ENCODE measurements at places on chromosomes 1 and 21.

DNA sequence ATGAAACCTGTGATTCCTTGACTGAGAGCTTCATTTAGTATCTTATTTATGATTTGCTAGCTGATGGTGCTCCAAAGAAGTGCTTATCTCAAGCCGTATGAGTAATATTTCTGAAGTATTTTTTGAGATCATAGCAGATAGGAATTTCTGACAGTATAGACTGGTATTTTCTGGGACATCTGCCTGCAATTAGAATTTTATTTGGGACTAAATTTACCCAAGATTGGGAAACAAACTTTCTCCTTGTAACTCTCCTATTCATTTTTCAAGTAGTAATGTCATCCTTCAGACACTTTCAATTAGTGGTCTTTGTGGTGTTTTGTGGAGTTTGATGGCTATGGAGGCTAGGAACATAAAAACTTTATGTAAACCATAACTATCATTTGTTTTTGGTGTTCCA is 597.2 kb upstream of the ZP4 start:
- peak; percentile 49 for DNase-seq

DNA sequence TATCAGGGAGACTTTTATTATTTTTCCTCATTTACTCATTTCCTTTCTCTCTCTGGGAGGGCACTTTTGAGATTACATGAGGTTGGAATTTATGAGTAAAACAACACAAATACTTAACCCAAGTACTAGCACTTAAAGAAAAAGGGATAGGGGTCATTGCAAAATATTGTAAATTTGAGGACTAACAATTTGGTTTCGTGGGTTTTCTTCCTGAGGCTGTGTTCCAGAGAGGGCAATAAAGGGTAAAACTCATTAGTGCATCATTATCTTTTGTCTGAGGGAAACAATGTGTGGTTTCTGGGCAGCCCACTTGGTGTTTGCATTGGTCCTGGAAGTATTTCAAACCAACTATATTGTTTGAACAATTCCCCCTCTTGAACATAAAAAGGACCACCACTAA is 96.5 kb downstream of the GREM2 start:
- peak; percentile 43 for DNase-seq

- DNase-seq = no peak
These were observed 83.6 kb downstream of the JAK1 start for GRCh38 chr1:64882574-64883255.

DNA sequence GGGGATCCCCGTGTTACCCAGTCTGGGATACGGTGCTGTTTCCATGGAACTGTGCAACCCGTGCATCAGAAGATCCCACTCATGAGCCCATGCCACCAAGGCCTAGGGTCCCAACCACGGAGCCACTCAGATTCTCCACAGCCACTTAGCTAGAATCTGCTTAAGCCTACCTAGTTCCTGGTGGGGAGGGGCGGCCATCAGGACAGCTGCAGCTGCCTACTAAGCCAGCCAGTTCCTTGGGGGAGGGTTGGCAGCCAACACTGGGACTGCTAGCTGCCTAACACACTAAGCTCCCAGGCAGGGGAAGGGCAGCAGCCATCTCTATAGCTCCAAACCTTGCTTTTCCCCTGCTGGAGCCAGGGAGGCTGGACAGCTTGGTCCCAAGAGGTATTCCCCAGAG is 549.2 kb upstream of the BRINP3 start:
- no peak for DNase-seq

DNA sequence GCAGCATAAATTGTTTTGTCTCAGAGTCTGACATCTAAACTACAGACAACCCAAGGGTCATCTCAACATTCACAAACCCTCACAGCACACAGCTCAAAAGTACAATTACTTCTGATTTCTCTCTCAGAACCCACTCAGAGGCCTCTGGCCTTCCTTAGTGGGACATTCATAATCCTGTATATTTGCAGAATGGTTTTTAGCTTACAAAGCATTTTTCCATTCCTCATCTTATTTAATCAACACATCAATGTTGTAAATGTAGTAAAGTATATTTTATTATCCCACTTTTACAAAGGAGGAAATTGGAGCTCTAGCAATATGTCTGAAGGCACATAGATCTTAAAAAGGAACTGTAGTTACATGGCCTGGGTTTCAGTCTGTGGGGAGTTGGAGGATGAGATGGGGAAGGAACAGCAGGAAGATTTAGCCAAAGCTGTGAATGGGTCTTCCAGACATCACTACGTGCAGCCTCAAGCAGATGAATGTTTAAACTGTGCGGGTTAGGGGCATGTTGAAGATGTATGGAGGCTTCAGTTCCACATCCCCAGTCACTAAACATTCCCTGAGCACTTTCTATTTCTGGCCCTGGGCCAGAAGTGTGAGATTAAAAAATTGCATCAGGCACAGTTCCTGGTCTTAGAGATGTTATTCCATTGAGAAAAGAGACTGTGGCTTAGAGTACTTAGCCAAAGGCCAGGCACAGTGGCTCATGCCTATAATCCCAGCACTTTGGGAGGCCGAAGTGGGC is 13.3 kb downstream of the AKNAD1 start:
- DNase-seq = no peak

DNA sequence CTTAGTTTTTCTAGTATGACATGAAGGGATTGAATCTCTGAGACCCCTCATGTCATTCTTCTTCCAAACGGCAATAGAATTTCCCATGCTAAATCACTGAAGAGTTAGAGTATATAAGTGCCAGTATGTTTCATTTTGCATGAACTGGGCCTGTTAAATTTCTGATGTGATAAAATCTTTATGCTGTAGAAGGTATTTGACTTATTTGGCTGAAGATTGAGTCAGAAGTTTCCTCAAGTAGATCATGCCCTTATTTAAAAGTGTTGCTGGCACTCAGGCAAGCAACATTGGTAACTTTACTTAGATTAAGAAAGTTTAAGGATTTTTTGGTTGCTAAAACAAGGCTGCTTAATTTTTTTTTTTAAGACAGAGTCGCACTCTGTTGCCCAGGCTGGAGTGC is 13.3 kb downstream of the ATF6 start:
- DNase-seq = no peak

GRCh38 chr1:237756304-237756967 is 134.3 kb downstream of the ZP4 start:
- DNase-seq = no peak

GRCh38 chr1:209601809-209602657 is 18.5 kb downstream of the CAMK1G start:
- peak; percentile 45 for DNase-seq
